ENCODE measurements at places on chromosomes 3 and 15. TPM values are rescaled to one million over a fixed set of nuclear protein-coding genes. Genes with fewer than 3 reads are reported as not detected.

ADAMTS7 gene
- total RNA-seq: 4.2 TPM

TTLL13 gene
- total RNA-seq: 0.36 TPM

ADCY5 gene
- total RNA-seq: 27.8 TPM

TNFAIP8L3 gene
- total RNA-seq: 20.6 TPM

VGLL3 gene
- 51.7 TPM for total RNA-seq

DUT gene
- 84.7 TPM for total RNA-seq

TUSC2 gene
- total RNA-seq: 24.7 TPM

TUSC7 gene
- not detected for total RNA-seq

ZPLD1 gene
- 0.10 TPM for total RNA-seq

TMEM212 gene
- not detected for total RNA-seq

CRELD1 gene
- 37.0 TPM for total RNA-seq

CLRN1 gene
- total RNA-seq: not detected

CD96 gene
- 45.9 TPM for total RNA-seq

ACSBG1 gene
- 1.6 TPM for total RNA-seq

GOLGA8Q gene
- total RNA-seq: 2.3 TPM

RNU5B-1 gene
- not detected for total RNA-seq

KNG1 gene
- not detected for total RNA-seq

DLL4 gene
- 15.2 TPM for total RNA-seq

PLSCR5 gene
- not detected for total RNA-seq

ATP13A5 gene
- total RNA-seq: not detected

KIF23 gene
- 3.0 TPM for total RNA-seq

VGLL4 gene
- total RNA-seq: 88.3 TPM

SCAANT1 gene
- total RNA-seq: not detected

CSPG4 gene
- total RNA-seq: 31.0 TPM

FANCD2OS gene
- total RNA-seq: not detected

ANKRD34C gene
- total RNA-seq: not detected

ROPN1 gene
- not detected for total RNA-seq

INKA1 gene
- total RNA-seq: 13.8 TPM

PATL2 gene
- total RNA-seq: 4.0 TPM

SPINT1 gene
- 138 TPM for total RNA-seq

HSPBAP1 gene
- total RNA-seq: 16.2 TPM

ILDR1 gene
- total RNA-seq: 16.3 TPM

C3orf49 gene
- total RNA-seq: not detected

PRR20G gene
- not detected for total RNA-seq

CX3CR1 gene
- 1.5 TPM for total RNA-seq

TEX55 gene
- not detected for total RNA-seq

MITF gene
- 28.0 TPM for total RNA-seq

FBXO22 gene
- 28.2 TPM for total RNA-seq

SMCO1 gene
- total RNA-seq: not detected

NDN gene
- 36.1 TPM for total RNA-seq

SV2B gene
- total RNA-seq: 2.3 TPM

NEIL1 gene
- total RNA-seq: 44.9 TPM

TP53BP1 gene
- 73.0 TPM for total RNA-seq

NLGN1 gene
- 10.6 TPM for total RNA-seq

CMC1 gene
- 16.9 TPM for total RNA-seq

CDCP1 gene
- total RNA-seq: 40.6 TPM

TMEM89 gene
- not detected for total RNA-seq

IL17RE gene
- 11.9 TPM for total RNA-seq

PRR23B gene
- not detected for total RNA-seq

CEMIP gene
- total RNA-seq: 0.23 TPM

PDZRN3 gene
- total RNA-seq: 38.3 TPM

CHRD gene
- total RNA-seq: 16.8 TPM

RYR3 gene
- 10.6 TPM for total RNA-seq

AGBL1 gene
- not detected for total RNA-seq

NR1I2 gene
- 1.2 TPM for total RNA-seq

FNDC3B gene
- 191 TPM for total RNA-seq

DLEC1 gene
- 5.6 TPM for total RNA-seq
